ENCODE measurements at places on chromosomes 2 and 18.

GRCh38 chr18:22177327-22177871, 8.0 kb downstream of the GATA6 start:
- no peak for DNase-seq

DNA sequence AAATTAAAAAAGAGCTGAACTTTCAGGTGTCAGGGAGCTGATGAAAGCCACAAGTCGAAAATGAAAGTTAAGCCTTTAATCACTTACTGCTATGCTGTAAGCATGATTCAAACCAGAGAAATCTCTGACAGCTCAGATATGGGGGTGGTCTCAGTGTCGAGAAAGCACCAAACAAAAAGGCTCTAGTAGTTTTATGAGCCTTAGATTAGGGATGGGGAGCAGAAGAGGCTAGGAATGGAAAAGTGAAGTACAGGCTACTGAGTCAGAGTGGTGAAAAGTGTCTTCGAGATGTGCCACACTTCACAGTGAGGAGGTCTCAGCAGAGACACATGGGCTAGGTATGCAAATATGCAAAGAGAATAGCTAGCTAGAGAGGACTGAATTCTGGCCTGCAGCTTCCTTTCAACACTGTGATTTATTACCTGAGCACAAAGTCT, 482.2 kb downstream of the SPAG16 start:
- DNase-seq: peak; percentile 11

- DNase-seq: no peak
These were observed 6.1 kb downstream of the ADCY3 start for GRCh38 chr2:24913911-24914310.

DNA sequence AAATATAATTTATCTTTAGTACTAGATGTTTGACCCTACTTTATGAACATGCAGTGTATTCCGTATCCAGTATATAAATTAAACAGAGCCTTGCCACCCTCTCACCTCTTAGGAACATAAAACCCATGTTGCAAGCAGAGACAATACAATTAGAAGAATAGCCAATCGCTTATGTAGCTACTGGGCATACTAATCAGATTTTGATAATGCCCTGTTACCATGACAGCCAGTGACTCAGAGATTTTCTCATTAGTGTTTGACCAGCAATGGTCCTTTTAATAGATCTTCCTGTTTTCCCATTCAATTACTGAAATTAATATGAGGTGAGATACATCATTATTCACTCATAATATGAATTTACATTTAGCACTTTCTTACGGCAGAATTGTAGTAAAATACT, 547.3 kb upstream of the VWC2L start:
- DNase-seq: peak; percentile 2

- no peak for DNase-seq
These were observed 109.8 kb upstream of the ALPP start for GRCh38 chr2:232268636-232269165.

DNA sequence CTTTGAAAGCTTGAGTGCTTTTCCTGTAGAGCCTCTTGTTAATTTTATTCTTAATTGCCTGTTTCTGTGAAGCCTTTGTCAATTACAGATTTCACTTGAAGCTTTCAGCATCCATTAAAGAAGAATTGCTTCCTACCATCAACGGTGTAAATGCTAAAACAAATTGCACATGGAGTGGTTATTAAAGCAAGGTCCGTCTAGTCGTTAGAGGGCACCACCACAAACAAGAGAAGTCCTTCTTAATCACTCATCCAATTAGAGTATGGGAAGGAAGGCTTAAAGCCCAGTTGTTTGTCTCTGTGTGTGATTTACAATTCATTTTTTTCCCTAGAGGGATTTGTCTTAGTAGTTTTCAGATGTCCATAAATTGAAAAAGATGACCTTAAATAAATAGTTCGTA, 1.6 kb downstream of the KCNJ3 start:
- no peak for DNase-seq

- DNase-seq: no peak
These were observed 30.2 kb upstream of the IL1R2 start for GRCh38 chr2:101961338-101962191.

Data from kidney tubule cell (primary cell).